Vagina (tissue), 2 donors: ENCODE measurements at places on chromosomes 1 and 21.
A peak's percentile ranks its signal among the peaks of the same experiment; 100 is the strongest.

- no peak for DNase-seq
Observed at GRCh38 chr1:43577655-43578542, 47.2 kb downstream of the PTPRF start.

DNA sequence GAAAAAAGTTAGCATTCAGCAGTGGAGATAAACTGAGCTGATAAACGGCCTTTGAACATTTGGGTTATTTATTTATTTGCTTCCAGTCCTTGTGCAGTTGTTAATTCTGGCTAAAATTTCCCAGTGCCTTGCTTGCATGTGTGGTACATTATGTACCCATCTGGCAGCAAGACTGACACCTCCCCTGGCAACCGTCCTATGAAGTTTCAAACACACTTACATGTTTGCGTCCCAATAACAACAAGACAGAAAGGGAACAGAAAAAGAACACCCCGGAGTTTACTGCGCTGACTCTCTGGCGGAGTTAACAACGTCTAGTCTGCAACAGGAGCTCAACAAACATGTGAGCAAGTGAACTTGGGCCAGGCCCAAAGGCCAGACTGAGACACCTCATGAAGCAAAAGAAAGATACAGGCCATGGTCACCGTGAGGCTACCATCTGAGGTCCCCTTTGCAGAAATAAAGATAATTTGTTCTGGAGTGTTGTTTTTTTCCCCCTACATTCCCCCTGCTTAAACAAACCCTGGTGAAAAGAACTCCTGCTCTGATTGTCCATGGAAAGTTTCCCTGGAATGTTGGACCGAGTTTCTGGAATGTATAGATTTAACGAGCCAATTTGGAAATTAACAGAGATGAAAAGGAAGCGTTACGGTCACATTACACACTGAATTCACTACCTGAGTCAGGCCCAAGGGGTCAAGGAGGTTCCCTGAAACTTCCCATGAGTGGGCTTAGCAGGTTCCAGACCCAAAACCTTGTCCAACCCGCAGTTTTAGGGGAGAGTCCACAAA is 33.4 kb downstream of the TRABD2B start:
- no peak for DNase-seq

DNA sequence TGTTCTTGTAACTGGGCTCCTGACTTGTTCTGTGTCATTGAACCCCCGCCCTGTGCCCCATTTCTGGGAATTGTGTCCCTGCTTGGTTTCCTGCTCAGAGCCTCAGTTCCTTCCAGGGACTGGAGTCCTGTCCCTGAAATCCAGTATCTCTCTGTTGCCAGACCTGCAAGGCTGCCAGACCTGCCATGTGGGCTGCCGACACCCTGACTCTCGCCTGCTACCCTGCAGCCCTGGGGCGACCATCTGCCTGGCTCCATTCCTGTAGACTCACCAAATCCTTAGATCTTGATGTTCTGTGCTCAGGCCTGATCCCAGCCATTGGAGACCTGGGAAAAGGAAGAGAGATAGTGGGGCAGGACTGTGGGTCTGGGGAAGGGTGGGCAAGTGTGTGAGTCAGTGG is 383.3 kb upstream of the PROX1 start:
- DNase-seq = no peak

- DNase-seq = peak; percentile 89
Observed at GRCh38 chr1:234683861-234684632, 74.1 kb upstream of the IRF2BP2 start.
